SJSA1 (cell line): ENCODE measurements at places on chromosomes 5 and 9.

DNA sequence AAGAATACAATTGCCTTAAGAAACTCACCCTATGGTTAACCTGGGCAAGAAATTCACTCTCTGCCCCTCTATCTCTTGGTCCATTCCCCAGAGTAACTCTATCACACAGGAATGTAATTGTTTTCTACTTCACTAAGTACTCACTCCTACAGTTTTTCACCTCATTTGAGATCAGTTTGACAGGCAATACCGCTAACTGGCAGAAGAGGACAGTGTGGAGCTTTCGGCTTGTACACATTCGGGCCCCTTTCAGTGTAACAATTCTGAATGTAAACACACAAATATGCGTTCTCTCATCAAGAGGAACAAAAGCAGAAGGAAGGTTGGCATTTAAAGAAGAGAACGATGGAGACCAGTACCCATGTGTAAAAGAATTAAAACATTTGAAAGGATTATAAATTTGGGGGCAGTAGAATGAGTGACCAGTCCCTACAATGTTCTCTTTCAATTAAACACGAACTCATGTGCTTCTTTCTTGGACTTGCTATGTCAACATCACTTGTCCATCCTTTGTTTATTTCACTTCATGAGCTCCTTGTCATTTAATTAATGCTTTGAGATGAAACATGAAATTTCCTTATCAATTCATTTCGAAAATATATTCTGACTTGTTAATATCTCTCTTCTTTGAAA lies 188.5 kb upstream of the GRAMD2B start:
- peak; percentile 35 for DNase-seq

DNA sequence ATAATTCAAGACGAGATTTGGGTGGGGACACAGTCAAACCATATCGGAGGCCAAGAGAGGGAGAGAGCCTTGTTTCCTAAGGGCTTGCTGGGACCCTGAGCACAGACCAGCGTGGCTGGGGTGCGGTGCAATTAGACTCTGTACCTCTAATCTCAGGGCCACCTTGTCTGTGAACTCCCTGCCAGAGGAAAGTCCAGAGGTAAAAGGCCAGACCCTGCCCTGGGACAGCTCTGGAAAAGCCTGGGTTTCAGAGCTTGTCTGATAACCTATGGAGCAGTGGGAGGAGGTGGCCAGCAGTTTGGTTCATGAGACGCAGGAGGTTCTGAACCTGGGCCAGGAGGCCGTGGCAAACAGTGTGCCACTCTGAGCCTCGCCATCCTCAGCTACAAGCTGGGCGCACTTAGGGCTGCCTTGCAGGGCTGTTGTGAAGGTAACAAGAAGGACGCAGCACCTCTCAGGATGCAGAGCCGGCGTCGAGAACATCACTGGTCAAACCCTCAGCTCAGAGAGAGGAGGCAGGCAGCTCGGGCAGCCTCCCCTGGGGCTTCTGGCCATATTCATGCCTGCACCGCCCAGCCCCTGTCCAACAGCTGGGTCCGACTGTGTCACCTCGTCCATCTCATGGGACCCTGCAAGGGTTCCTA lies 4.8 kb upstream of the DOLPP1 start:
- DNase-seq: no peak

DNA sequence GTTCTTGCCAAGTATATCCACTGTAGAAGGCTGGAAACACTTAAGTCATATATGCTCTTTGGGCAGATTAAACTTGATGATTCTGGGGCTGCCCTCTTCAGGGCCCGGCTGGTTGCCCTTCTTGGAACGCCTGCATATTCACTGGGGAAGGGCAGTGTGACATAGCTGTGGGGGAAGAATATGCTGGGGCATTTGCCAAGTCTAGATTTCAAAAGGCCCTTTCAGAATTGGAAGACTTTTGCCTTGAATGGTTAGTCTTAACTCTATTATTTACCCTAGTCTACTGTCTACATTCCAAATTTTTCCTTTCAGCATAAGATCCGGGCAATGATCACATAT lies 161.2 kb upstream of the PITX1 start:
- DNase-seq: no peak

GRCh38 chr5:39650008-39650762 lies 225.4 kb upstream of the DAB2 start:
- DNase-seq: peak; percentile 44

DNA sequence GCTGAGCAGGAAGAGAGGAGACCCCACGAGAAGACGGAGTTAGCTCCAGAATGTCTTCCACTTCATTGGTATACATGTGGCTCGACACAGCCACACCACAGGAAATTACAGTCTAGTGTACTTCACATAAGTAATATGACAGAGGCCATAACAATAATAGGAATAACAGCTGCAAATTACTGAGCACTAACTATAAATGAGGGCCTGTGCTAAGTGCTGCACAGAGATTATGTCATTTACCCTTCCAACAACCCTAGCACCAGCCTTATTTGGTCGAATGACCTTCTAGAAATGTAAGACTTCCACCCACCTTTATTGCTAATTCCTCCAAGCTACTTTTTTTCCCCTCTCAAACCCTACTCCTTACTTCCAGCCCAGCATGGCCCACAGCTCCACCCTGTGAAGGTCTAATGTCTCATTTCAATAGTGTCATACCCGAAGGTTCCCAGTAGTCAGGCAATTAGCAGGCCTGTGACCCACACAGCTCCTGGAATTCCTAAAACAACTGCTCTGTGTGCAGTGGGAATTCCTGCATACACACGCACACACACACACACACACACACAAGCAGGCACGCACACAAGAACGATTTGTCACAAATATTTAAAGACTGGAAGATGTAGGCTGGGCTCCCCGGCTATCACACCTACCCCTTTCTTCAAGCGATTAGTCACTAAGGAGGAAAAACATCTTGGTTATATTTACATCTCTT lies 134.5 kb downstream of the FRMD3 start:
- DNase-seq: peak; percentile 73

GRCh38 chr9:112502175-112502946 lies 15.7 kb downstream of the KIAA1958 start:
- DNase-seq: no peak

GRCh38 chr5:76406673-76407072 lies 3.6 kb downstream of the IQGAP2 start:
- no peak for DNase-seq

DNA sequence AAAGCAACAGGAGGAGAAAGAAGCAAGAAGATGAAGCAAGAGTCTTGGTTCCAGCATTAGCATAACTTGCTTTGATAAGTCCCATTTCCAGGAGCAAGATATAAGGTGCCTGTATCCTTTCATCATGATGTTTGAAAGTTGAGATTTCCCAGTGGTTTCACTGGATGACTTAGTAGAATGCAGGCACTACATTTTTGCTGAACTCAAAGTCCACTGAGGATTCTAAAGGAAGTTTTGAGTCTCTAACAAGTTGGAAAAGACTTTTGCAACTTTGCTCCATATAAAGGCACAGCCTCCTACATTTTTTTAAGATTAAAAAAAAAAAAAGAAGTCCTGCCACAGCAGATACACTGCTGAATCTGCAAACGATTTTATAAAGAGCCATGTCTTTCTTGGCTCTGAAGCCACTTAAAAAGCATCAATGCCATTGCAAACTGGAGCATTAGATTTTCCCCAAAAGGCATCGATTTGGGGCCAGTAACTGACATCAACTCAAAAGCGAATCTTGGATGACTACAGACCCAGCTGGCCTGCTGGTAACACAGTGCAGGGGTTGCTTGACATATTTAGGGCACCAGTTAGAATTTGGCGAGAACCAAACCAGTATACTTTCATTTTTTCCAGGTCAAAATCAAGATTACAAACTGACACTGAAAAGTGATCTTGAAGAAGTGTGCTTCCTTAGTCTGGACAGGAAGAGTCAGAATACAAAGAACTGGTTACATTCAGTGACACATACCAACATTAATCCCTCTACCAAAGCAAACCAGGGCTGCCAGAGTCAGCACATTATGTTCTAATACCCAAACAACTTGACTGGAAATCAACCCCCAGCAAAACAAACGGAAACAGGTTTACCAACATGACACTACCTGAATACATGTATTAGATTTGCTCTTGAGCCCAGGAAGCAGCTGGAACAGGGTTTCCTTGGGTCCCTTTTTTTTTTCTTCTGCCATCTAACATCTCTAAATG lies 39.1 kb upstream of the KCNV2 start:
- DNase-seq: no peak

DNA sequence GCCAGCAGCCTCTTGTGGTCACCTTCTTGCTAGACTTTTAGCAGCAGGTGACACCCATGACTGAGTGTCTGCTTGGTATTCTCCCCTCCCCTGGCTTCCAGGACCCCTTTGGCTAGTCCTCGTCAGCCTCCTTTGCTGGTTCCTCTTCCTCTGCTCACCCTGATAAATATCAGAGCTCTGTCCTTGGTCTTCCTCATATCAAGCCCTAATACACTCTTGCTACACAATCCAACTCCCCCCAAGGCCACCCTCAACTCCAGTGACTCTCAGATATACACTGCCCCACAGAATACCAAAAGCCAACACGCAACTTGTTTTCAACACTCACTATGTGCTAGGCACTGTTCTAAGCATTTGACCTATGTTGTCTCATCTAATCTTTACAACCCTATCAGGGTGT lies 30.3 kb upstream of the LCP2 start:
- no peak for DNase-seq

DNA sequence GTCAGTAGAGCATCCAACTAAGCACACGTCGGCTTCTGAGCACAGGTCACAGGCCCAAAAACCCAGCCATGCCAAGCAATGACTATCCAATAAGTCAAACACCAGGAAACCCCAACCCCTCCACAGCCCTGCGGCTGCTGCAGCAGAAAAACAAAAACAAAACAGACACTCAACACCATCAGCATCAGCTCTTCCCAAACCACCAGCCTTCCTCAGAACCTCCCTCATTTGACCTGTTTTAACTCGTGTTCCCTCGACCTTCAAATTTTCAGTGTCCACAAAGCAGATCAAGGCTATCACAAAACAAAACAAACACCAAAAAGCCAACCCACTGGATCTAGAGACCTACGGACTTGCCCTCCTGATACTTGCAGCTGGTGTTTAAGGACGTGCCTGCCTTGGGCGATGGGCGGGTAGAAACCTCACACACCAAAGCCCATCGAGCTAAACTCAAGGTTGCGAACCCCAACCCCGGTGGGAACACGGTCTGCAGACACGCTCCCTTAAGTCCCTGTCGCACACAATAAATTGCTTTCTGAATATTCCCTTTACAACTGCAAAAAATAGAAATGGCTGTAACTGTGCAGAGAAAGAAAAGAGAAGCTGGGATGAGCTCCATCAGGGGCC lies 247.1 kb upstream of the ANKRD55 start:
- DNase-seq: no peak

- no peak for DNase-seq
Measured at GRCh38 chr5:150583541-150584225, 56.8 kb upstream of the SYNPO start.

DNA sequence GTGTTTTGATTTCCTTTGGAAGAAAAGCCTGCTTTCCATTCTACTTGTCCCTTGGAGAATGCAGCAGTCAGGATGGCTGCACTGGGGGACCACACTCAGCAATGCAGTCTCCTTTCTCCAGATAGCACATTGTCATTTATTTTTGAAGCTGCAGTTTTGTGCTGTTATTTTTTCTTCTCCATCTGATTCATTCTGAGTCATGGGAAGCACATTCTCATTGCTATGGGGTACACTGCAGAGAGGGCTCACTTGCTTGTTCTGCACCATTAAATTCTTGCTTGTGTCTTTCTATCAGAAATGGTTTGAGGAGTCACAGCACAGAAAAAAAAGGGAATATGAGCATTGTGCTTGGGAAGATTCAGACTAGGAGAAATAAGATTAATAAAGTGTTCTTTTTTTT lies 39.7 kb upstream of the POC5 start:
- no peak for DNase-seq

DNA sequence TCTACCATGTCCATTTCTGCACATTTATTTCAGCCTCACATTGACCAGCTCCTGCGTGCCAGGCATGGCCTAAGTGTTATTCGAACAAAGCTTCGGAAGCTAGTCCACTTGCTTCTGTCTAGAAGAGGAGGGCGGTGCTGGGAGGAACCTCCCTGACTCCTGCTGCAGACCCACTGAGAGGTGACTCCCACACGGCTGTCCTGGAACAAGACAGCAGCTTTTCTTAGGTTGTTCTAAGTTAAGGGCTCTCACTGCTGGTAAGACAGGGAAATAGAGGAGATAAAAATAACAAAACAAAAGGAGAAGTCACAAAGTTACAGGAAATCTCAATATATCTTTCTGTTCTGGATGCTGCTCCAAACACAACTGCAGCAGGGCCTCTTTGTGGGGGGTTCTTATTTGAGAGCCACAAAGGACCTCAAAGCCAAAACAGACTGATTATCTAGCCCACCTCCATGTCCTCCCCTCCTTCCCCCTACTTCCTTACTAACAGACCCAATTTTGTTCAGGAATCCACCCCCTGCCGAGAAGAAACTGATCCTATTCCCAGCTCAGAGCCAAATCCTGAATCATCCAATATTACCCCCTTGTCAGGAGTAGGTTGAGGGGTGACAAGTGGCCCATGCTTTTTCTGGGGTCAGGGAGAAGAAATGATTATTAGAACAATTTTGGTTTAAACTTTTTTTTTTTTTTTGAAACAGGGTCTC lies 28.4 kb upstream of the KCNIP1 start:
- no peak for DNase-seq
